ENCODE measurements at places on chromosomes 16 and 17.
A peak's percentile ranks its signal among the peaks of the same experiment; 100 is the strongest.

DNA sequence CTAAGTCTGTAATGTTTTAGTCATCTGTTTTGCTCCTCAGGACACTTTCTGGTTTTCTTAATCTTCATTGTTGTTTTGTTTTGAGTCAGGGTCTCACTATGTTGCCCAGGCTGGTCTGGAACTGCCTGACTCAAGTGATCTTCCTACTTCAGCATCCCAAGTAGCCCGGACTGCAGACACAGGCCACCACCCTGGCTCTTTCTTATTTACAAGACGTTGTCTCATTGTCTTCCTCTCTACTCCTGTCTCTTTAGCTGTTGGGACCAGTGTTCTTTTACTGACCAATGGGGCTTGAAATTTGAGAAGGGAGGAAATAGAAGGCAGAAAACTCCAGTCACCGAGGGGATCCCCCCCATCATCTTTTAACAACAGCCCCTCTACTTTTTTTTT lies 1.2 kb downstream of the SCPEP1 start:
- DNase-seq, result peak; percentile 56

GRCh38 chr17:59277031-59277430 lies 54.4 kb upstream of the YPEL2 start:
- DNase-seq, result no peak

GRCh38 chr16:81905277-81905676 lies 106.0 kb downstream of the SDR42E1 start:
- no peak for DNase-seq

DNA sequence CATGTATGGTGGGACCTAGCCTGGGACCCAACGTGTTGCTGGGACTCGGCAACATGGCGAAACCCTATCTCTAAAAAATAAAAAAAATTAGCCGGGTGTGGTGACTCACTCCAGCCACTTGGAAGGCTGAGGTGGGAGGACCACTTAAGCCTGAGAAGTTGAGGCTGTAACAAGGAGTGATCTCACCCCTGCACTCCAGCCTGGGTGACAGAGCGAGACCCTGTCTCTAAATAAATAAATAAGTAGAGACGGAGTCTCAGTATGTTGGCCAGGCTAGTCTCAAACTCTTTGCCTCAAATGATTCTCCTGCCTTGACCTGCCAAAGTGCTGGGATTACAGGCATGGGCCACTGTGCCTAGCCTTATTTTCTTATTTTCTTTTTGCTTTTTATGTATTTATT lies 10.1 kb upstream of the CNP start:
- DNase-seq, result no peak

DNA sequence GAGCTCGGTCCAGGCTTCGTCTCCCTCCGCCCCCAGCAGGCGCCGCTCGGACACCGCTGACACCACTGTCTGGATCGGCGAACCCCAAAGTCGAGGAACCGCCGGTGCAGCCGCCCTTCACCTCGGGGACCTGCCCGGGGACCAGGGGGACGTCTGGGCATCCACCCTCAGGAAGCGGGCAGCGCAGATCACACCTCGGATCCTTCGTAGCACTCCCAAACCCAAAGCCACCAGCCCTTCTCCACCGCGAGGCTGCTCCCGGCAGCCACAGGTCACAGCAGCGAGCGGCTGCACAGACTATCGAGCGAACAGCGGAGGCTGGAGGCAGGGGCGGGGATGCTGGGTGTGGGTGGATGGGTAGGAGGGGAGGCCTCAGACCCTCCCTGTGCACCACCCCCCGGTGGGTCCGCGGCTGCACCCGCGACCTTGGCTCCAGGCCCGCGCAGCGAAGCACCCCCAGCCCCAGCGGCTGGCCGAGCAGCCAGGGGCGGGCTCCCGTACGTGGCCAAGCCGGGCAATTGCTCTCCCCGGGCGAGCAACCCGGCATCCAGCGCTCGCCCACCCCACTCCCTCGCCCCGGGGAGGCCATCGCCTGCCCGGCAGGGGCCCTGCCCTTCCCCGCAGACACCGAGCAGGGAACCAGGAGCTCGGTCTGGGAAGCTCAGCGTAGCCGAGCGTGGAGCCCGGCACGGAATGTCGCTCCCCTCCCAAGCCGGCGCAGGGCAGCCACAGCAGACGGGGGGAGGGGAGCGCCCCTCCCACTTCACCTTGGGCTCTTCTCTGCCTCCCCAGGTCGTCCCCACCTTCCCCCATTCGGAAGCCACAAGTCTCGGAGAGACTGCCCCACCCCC lies 1.0 kb downstream of the SDK2 start:
- peak; percentile 87 for DNase-seq

DNA sequence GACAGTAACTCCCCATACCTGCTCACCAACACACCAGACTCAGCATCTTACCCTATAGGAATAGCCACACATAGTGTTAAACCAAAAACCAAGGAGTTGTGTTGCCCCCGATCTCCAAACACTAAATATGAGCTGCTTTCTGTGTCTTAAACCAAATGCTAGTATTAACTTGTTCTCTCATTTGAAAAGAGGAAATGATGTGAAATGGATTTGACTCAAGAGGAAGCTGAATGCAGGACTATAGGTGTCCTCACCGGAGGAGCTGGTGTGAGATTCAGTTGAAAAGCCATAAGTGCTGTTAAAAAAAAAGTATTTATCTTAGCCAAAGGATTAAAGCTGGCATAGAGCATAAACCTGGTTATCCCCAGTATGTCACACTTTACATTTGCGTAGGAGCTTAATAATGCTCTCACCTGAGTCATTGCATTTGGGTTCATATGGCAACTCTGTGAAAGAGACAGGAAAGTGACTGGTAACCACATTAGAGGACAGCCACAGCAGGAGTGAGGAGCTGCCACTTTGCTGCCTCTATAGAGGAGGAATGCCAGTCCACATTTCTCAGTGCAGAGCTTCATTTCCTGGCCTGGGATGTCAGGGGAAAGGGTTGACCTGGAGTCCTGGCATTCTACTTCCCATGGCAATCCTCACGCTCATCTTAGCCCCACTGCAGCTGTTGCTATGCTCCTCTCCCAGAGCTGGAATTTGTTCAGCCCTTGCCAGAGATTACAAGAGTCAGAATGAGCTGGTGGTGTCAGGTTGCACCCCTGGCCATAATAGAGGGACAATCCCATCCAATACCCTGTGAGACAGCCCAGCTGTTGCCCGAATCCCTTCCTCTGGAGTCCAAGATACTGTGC lies 143.3 kb upstream of the ANKFN1 start:
- DNase-seq, result no peak

GRCh38 chr17:12877953-12878669 lies 88.8 kb downstream of the ARHGAP44 start:
- DNase-seq, result no peak

GRCh38 chr16:85326113-85326793 lies 214.0 kb upstream of the CIBAR2 start:
- no peak for DNase-seq

DNA sequence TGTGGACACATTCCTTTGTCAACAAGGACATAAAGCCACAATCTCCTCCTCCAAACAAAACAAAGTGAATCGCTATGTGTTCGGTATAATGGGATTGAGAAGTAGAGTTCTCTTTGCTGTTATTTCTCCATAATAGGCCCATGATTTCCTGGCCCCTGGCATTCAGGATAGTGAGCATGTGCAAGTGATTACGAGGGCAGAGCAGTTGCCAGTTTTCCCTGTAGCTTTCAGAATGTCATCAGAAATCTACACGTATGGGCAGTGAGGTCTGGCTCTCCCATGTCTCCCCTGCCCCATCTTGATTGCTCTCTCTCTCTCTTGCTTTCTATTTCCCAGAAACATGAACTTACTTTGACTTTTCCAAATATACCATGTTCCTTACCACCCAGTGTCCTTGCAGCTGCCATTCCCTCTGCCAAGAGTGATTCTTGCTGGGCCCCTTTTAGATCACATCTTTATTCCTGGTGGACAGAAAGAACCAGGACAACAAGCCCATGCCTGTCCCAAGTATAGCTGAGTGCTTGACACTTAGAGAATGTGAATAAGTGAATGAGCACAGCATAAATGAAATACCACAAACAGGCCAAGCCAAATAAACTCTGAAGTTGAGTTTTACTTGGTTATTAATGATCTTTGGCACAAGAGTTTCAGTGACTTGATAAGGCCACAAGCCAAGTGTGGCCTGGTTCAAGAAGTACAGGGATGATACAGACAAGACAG lies 273.1 kb downstream of the CDH13 start:
- DNase-seq, result no peak

DNA sequence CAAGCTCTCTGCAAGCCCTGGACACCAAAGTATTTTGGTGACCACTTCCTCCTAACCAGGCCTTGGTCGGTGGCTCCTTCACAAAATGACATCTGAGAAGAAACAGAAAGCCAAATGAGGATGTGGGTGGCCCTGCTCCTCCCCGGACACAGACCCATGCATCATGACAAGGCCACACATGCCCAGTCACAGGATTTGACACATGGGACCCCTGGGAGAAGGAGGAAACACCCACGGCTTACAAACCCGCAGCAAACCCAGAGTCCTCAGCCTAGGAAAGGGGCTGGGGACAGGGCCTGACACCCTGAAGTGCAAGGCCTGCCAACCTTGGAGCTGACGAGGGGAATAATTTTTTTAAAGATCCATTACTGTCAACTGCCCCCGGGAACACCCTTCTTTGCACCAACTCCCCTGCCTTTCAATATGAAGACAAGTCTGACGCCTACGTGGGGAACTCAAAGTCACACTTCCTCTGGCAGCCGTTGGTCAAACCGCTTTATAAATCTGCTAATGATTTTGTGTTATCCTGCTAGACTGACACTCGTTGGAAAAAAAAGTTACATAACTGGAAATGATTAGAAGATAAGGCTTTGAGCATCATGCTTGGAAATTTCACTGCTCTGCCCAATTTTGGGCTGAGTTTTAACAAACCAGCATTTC lies 41.3 kb downstream of the GAS7 start:
- peak; percentile 67 for DNase-seq

- DNase-seq, result no peak
Observed at GRCh38 chr17:16593356-16594102, 24.5 kb upstream of the ZNF287 start.

GRCh38 chr17:40004712-40005111 lies 10.5 kb upstream of the CSF3 start:
- DNase-seq, result no peak

DNA sequence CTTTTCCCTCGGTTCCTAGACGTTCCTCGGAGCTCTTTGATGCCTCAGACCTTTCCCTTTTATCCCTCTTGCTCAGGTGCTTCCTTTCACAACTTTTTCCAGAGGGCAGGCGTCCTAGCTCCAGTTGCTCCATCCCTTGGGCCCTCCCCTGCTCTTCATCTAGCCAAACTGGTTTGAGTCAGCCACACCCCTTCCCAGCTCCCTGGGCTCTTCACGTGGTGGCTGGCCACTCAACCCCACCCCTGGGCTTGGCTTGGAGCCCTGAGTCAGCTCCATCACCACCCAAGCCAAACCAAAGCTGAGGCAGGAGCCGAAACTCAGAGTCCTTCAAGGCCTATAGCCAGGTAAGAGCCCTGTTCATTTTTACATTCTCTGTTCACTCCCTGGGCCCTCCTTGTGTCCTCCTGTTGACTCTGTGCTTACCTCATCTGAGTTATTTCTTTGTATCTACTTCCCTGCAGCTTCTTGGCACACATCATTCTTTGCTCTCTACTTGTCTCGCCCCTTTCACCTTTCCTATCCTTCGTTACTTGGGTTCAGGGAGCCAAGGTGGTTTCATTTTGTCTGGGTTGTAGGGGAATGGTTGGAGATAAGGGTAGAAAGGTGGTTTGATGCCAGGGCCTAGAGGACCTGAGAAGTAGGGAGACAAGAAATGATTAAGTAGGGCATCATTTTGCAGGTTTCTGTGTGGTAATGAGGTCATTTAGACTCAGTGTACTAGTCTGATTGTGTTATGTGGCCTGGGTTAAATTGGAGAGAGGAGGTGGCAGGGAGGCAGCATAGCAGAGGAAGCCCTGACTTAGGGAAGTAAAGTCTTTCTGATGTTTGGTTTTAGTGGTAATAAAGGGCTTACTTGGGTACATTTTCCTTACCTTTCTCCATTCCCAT lies 7.6 kb upstream of the PHKG2 start:
- DNase-seq, result peak; percentile 86

DNA sequence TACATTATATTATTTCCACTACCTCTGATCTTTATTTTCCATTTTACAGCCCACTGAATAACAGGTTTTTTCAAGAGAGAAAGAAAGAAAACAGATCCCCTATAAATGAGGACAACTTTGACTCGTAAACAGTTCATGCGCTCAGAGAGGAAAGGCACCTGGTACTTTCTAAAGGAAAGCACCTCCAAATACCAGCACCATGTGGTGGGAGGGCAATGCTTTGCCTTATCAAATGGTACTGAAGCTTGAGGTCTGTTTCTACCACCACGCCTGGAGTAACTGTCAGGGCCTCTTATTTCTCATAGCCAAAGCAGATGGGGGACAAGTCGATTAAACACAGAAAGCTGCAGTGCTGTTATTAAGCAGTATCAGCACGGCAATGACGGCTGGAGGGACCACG lies 510.3 kb upstream of the ZFHX3 start:
- DNase-seq, result no peak

DNA sequence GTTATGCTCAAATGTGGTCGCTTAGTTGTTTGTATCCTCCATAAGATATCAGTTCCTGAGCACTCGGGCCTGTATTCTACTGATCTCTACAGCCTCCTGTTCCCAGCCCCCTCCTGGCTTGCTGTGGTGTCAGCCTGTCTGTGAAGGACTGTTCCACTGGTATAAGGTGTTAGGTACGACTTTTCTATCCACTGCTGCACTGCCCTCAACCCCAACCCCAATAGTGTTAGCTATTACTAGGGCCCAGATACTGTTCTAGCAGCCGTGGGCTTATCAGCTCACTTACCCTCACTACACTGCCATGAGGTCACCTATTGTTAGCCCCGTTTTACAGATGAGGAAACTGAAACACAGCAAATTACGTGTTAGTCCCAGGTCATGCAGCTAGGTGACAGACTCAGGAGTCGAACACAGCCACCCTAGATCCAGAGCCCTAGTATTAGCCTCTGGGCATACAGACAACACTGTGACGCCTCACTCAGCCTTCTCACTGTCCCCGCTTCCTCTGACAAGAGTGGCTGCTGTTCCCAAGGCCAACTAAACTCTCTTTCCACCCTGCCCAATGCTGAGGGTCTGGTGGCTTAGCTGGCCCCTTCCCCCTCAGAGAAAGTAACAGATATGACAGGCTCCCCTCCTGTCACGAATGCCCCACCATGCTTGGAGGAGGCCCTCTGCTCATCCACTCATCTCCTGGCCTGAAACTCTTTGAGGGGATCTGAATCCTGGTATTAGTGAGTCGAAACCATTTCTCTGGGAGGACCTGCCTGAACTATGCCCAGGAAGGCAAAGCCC lies 25.6 kb upstream of the ZNF652 start:
- DNase-seq, result no peak

GRCh38 chr17:27564463-27564862 lies 66.5 kb upstream of the LGALS9 start:
- DNase-seq, result no peak
